ENCODE measurements at places on chromosomes 11 and 22.

GRCh38 chr11:15641271-15642045 lies 526.7 kb downstream of the INSC start:
- DNase-seq, result no peak
- no peaks in the 10 kb centered on the region for H3K36me3 ChIP-seq
- no peaks in the 10 kb centered on the region for H3K4me1 ChIP-seq
- no peak overlapping the region for H3K27ac ChIP-seq
- H3K27me3 ChIP-seq, result no peaks in the 10 kb centered on the region
- H3K4me3 ChIP-seq, result no peak overlapping the region

DNA sequence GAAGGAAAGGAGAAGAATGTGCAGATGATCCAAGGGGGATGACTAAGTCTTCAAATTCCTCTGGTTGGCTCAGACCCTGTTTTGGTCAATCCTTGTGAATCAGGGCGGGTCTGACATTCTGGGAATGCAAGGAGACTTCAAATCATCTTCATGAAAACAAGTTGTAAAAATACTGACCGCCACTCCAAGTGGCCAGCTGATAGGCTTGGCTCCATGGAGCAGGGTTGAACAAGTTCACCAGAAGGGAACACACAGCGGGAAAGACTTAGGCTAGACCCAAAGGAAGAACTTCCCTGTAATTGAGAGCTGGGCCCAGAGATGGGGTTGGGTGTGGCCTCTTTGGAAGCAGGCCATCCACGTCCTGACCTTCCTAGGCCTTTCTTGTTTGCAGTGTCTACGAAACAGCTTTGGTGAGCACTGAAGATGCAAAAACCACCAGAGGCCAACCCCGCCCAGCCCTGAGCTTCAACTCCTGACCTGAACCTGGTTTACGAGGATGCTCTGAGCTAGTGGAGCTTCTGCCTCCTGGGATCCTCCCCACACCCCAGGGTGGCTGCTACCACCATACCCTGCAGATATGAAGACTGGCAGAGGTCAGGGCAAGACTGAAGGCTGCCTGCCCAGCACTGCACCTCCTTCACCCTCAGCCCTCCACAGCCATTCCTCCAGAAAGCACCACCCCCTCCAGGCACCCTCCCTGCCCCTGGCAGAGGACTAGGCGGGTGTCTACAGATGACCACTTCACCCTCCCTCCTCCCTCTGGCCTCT lies 26.1 kb downstream of the GDPD5 start:
- no peaks in the 10 kb centered on the region for H3K27me3 ChIP-seq
- peak overlapping the region; percentile 46 for H3K27ac ChIP-seq
- peaks cover 10% of the 10 kb centered on the region for H3K4me1 ChIP-seq
- no peaks in the 10 kb centered on the region for H3K36me3 ChIP-seq
- no peak overlapping the region for H3K4me3 ChIP-seq
- no peak for DNase-seq

DNA sequence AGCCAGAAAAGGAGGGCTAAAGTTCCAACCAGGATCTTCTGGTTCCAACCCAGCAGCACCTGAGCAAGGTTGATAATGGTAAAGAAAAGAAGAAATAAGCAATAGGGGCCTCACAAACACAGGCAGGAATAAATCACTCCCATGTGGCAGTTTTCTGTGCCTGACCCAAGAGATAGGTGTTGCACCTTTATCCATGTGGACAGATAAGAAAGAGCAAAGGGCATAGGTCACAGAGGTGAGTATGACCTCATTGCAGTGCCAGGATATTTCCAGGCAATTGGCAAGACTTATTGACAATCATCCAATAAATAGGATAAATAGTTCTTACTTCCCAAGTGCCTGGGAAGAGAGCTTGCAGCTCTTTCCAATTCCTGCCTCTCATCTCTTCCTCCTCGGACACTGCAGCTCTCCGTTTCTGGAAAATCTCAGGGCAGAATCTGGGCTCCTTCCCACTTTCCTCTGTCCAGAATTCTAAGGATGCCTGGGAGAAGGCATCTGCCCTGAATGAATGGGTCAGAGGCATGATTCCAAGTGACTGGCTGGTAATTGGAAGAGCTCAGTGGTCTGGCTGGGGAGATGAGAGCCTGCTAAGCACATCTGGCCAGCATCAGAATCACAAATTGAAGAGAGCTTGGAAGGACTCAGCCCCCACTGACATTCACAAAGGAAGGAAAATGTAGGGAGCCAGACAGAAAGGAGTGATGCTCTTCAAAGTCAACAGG lies 14.5 kb upstream of the LRRC55 start:
- no peaks in the 10 kb centered on the region for H3K4me1 ChIP-seq
- no peaks in the 10 kb centered on the region for H3K36me3 ChIP-seq
- no peaks in the 10 kb centered on the region for H3K27me3 ChIP-seq
- no peak overlapping the region for H3K4me3 ChIP-seq

DNA sequence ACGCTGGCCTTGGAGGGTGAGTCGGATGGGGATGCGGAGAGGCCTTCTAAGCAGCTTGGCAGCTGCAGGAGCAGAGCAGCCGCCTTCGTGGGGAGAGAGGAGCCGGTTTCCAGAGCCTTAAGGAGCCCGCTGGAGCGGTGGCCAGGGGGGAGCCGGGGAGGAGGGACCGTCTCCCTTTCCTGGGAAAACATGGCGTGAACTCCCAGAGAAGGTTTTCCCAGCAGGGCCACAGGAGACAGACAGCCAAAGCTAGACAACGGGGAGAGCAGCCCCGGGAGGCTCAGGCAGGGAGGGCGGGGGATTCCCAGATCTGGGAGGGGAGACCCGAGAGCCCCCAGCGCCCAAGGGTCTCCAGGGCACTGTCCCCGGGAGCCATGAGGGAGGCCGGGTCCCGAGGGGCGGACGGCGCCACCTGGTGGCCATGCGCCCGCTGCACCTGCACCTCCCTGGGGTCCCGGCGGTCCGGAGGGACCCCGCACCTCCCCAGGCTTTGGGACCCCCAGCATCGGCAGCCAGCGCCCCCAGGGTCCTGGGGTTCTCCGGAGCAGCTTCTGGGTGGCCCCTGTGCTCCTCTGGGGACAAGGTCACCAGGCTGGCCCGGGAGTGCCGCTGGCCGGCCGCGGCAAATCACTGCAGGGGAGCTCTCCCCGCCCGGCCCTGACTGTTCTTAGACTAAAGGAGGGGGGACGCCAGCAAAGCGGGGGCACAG lies 2.4 kb upstream of the SYT8 start:
- H3K4me3 ChIP-seq, result peak overlapping the region; percentile 16
- peaks cover 10% of the 10 kb centered on the region for H3K4me1 ChIP-seq
- peak; percentile 57 for DNase-seq
- no peaks in the 10 kb centered on the region for H3K27me3 ChIP-seq
- no peaks in the 10 kb centered on the region for H3K36me3 ChIP-seq

GRCh38 chr11:119419834-119420492 lies 3.0 kb downstream of the THY1 start:
- no peak for DNase-seq
- no peaks in the 10 kb centered on the region for H3K36me3 ChIP-seq
- peaks cover 22% of the 10 kb centered on the region for H3K4me1 ChIP-seq
- H3K4me3 ChIP-seq, result no peak overlapping the region

DNA sequence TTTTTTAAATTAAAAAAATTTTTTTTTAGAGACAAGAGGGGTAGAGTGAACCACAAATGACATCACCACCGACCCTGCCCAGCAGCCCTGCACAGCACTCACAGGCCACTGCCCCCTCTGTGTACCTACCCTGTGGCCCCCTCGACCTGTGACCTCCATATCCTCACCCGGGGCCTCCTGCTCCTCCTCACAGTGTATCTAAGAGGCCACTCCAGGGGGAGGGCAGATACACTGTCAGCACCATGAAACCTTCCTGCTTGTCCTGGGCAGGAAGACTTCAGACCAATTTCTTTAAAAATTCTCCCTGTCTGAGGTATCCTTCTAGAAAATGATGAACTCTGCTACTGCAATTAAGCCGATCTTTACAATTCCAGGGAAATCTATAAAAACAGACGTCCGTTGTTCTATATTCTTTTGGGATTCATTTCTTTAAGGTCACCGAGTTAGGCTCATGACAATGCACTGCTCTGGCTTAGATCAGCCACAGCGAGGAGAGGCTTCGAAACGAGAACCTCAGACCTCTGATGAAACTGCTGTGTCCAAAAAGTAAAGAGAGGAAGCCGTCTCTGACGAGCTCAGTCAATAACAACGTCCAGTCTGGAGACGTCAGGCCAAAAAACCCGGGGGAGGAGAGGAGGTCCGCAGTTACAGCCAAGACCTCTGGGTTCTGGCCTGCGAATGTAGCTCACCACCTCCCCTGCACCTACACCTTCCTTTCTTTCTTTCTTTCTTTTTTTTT lies 17.5 kb downstream of the NFAM1 start:
- no peaks in the 10 kb centered on the region for H3K27me3 ChIP-seq
- DNase-seq, result no peak
- H3K4me3 ChIP-seq, result no peak overlapping the region
- no peaks in the 10 kb centered on the region for H3K36me3 ChIP-seq
- no peaks in the 10 kb centered on the region for H3K4me1 ChIP-seq

- H3K36me3 ChIP-seq, result no peaks in the 10 kb centered on the region
- H3K4me1 ChIP-seq, result no peaks in the 10 kb centered on the region
- DNase-seq, result no peak
- no peak overlapping the region for H3K27ac ChIP-seq
These were observed 62.6 kb upstream of the OLFML1 start for GRCh38 chr11:7422544-7423331.

- no peak for DNase-seq
- H3K36me3 ChIP-seq, result no peaks in the 10 kb centered on the region
- H3K4me1 ChIP-seq, result peaks cover 7% of the 10 kb centered on the region
- no peak overlapping the region for H3K27ac ChIP-seq
These were observed 47.2 kb upstream of the ADA2 start for GRCh38 chr22:17266251-17266971.

DNA sequence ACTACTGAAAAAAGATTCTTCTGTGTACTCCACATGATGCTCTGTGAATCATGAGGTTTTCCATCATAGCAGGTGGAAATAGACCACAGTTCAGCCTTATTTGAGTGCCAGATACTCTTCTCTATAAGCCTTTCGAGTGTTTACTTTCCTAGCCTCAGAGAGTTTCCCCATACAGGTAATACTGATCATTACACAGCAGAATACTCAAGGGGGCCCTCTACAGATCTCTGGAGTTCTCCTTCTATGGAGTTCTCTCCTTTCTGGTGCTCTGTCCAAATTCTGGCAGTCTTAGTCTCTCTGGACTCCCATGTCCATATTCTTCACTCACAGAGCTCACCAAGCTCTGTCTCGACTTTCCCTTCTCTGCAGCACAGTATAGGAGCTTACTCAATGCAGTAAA lies 175.7 kb upstream of the CARD18 start:
- no peak overlapping the region for H3K27ac ChIP-seq
- DNase-seq, result no peak
- no peaks in the 10 kb centered on the region for H3K4me1 ChIP-seq
- H3K27me3 ChIP-seq, result no peaks in the 10 kb centered on the region
- H3K4me3 ChIP-seq, result no peak overlapping the region

DNA sequence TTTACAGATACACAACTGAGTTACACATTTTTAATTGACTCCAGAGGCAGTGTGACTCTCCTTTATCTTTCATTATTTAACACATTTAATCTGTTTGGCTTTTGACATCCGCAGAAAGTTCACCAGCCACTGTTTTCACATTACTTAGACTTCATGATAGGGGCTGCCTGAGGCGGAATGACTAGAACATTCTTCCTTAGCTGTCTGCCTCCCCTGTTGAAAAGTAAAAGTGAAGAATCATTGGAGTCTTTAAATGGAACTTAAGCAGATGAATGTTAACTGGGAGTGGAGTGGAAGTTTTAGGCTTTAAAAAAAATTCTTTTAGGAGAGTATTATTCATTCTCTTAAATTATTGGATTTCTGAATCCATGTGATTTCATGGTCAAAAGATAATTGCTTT lies 229.2 kb upstream of the MTNR1B start:
- H3K27me3 ChIP-seq, result no peaks in the 10 kb centered on the region
- H3K4me1 ChIP-seq, result no peaks in the 10 kb centered on the region
- H3K4me3 ChIP-seq, result no peak overlapping the region
- H3K36me3 ChIP-seq, result no peaks in the 10 kb centered on the region
